CD8-positive, alpha-beta T cell (primary cell): ENCODE measurements at places on chromosomes 5 and 9.

- no peak for DNase-seq
Measured at GRCh38 chr5:137563646-137564397, 64.7 kb upstream of the SPOCK1 start.

- no peak for DNase-seq
Measured at GRCh38 chr5:1465966-1466471, 20.8 kb upstream of the SLC6A3 start.

- no peak for DNase-seq
Measured at GRCh38 chr9:93324191-93324834, 127.2 kb upstream of the FAM120A start.

- DNase-seq: no peak
Measured at GRCh38 chr5:134798468-134798867, 39.9 kb downstream of the DDX46 start.

DNA sequence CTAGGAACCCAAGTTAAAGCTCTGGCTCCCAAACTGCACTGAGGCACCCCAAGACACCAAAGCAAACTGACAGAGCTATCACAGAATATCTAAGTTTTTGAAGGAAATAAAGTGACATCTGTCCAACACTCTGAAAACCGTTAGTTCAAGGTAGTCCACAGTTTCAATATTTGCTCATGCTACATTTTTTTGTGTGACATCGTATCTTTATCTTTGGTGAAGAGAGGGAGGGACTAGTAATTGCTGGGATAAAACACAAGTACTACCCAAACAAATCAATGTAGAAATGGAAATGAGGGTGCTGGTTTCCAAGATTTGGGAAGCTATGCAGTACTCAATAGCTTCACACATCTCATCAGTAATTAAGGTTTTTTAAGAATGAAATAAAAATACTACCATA lies 20.6 kb downstream of the LIFR start:
- DNase-seq: no peak

DNA sequence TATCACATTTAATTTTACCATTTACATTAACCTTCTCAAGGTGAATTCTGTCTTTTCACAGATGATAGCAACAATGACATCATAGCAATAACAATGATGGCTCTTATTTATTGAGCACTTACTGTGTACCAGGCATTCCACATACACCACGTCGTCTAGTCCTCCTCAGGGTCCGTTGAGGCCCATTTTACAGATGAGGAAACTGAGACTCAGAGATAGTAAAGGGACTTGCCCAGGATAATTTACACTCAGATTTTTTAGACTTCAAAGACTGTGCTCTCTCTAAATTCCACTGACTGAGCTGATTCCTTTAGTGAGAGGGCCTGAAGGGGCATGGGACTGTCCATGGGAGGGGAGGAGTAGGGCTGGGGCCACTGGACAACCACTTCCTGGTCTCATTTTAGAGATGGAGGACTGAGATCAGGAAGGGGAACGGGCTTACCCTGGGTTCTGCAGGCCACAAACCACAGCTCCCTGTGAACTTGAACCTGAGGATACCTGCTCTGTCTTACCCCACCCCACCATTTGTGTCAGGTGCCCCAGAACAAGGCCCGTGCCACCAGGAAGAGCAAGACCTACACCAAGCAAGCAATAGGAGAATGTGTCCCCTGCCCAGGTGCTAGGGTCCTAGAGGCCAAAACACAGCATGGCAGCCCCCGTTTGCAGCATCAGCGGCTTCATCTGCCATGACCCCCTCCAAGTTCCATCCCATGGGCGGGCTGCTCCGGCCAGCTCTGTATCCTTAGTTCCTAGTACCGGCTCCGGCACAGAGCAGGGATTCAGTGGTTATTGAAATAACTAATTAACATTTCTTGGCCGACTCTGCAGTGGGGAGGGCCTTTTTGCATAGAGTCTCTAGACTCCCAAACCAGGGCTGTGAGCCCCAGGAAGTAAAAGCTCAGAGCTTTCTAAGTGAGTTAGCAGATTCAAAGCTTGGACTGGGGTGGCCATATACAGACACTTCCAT lies 96.6 kb downstream of the RGS3 start:
- DNase-seq: no peak

DNA sequence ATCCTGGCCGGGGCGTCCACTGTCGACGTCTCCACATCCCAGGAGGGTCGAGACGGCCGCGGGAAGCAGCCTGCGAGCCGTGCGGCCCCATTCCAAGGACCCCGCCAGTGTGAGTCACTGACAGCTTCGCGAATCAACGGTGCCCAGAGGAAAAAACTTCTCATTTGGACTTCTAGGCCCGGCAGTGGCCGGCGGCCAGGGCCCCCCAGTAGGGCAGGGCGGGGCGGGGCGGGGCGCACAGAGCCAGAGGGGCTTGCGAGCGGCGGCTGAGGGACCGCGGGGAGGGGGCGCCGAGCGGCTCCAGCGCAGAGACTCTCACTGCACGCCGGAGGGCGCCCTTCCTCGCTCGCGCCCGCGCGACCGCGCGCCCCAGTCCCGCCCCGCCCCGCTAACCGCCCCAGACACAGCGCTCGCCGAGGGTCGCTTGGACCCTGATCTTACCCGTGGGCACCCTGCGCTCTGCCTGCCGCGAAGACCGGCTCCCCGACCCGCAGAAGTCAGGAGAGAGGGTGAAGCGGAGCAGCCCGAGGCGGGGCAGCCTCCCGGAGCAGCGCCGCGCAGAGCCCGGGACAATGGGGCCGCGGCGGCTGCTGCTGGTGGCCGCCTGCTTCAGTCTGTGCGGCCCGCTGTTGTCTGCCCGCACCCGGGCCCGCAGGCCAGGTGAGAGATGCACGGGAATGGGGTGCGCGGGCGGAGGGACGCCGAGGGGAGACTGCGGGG lies at the start of gene F2R:
Gene F2R, plus strand, starts transcription at position 391 of the 720 bp plus-strand sequence. Its CDS starts 182 bp downstream, at position 573.
- peak; percentile 45 for DNase-seq

DNA sequence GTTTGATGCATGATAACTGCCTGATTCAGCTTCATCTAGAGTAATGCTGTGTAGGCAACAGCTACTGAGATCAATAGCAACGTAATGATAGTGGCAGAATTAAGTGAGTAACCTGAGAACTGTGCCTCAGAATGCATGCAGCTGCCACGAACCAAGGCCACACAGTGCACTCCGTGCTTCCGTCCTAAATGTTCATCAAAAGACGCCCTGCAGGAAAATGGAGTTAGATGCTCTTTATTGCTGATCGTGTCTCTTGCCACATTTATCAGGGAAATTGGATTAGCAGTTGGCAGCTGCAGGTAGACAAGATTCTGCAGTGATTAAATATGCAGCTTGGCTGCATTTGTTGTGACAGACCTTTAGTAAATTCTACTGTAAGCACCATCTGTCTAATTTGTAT lies 107.7 kb upstream of the TLX3 start:
- DNase-seq: no peak

DNA sequence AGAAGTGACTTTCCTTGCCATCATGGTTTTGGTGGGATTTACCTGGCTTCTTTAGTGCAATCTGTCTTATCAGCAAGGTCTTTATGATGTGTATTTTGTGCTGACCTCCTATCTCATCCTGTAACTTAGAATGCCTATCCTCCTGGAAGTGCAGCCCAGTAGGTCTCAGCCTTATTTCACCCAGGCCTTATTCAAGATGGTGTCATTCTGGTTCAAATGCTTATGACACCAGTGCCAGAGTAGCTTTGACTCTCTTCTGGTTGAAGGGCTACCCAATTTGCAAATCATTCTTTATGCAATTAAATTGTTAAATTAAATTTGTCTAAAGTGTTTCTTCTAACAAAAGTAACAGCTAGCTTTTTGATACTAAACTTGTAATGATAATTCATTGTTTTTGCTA lies 58.8 kb upstream of the PRDM9 start:
- DNase-seq: no peak

DNA sequence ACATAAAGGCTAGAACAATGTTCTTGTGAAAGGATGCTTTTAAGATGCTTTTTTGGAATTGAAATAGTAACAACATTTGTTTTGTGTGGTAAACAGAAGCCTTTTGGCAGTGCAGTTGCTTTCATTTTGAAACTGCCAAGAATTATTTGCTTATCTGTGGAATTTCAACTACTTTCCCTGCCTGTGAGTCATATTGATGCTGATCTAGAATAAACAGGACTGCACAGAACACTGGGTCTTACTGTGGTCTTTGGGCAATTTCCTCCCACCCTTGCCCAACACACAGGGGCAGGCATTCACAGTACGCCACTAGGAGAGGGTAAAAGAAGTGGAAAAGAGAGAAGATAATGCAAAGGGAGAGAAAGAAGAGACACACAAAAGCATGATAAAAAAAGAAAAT lies 483.7 kb downstream of the ELAVL2 start:
- no peak for DNase-seq

- DNase-seq: no peak
Measured at GRCh38 chr5:68528821-68529273, 313.3 kb downstream of the PIK3R1 start.

- no peak for DNase-seq
Measured at GRCh38 chr5:73908395-73908794, 282.4 kb downstream of the ARHGEF28 start.
